ENCODE measurements at places on chromosomes 11 and 22. TPM values are rescaled to one million over a fixed set of nuclear protein-coding genes. Genes with fewer than 3 reads are reported as not detected.

The KCTD14 gene
- total RNA-seq = 0.73 TPM

The TBRG1 gene
- 37.4 TPM for total RNA-seq

The ZNRD2 gene
- 31.3 TPM for total RNA-seq

DNA sequence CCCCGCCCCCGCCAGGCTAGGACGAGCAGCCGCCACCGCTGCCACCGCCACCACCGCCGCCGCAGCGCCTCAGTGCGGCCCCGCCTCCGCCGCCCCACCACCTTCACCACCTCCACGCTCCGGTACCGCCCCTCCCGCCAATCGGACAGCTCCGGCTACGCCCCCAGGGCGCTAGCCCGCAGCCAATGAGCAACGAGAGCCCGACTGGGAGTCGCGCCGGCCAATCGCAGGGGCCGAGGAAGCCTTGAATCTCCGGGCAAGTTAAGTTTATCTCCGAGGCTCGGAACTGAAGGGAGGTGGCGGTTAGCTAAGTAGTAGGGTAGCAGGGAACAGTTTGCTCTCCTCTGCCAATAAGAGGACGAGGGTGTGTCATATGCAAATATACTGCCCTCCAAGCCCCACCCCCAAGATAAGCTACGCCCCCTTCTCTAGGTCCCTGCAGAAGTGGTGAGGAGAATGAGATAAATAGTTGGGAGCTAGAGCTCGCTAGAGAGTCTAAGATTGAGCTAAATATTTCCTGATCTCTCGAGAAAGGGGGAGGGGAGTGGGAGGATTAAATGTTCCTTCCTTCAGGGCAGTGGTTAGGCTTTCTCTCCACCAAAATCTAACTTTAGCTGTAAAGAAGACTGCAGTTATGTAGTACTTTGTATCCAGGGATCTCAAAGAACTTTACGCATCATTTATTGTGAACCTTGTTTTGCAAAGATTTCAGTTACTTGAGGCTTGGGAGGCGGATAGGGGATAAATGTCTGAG lies at the start of gene SESN3:
SESN3 (minus strand) TSS at position 76 of the 754 bp plus-strand sequence. CDS start 342 bp downstream, outside the sequence.
- H3K36me3 ChIP-seq = no peaks in the 10 kb centered on the region
- H3K4me3 ChIP-seq = peak within 1 kb of the TSS; percentile 97
- H3K4me1 ChIP-seq = peaks cover 27% of the 10 kb centered on the region
- peak; percentile 99 for DNase-seq

GRCh38 chr11:40567392-40567791 lies 892.1 kb downstream of the LRRC4C start:
- no peaks in the 10 kb centered on the region for H3K27me3 ChIP-seq
- H3K4me3 ChIP-seq = no peak overlapping the region
- H3K27ac ChIP-seq = no peak overlapping the region

- peaks cover 12% of the 10 kb centered on the region for H3K4me1 ChIP-seq
- H3K36me3 ChIP-seq = peaks cover 2% of the 10 kb centered on the region
- H3K27me3 ChIP-seq = no peaks in the 10 kb centered on the region
- DNase-seq = no peak
Observed at GRCh38 chr11:28284196-28284595, 176.0 kb downstream of the METTL15 start.

- H3K27me3 ChIP-seq = no peaks in the 10 kb centered on the region
- no peaks in the 10 kb centered on the region for H3K4me1 ChIP-seq
- DNase-seq = no peak
- H3K36me3 ChIP-seq = peaks cover 20% of the 10 kb centered on the region
- no peak overlapping the region for H3K27ac ChIP-seq
- H3K4me3 ChIP-seq = no peak overlapping the region
Observed at GRCh38 chr22:23683545-23683944, 7.3 kb upstream of the RGL4 start.

- no peaks in the 10 kb centered on the region for H3K27me3 ChIP-seq
- H3K36me3 ChIP-seq = peaks cover 14% of the 10 kb centered on the region
- H3K4me1 ChIP-seq = no peaks in the 10 kb centered on the region
- H3K27ac ChIP-seq = no peak overlapping the region
- H3K4me3 ChIP-seq = no peak overlapping the region
Observed at GRCh38 chr11:112004389-112004788, 20.8 kb upstream of the DLAT start.
